ENCODE measurements at places on chromosomes 5 and 9.

DNA sequence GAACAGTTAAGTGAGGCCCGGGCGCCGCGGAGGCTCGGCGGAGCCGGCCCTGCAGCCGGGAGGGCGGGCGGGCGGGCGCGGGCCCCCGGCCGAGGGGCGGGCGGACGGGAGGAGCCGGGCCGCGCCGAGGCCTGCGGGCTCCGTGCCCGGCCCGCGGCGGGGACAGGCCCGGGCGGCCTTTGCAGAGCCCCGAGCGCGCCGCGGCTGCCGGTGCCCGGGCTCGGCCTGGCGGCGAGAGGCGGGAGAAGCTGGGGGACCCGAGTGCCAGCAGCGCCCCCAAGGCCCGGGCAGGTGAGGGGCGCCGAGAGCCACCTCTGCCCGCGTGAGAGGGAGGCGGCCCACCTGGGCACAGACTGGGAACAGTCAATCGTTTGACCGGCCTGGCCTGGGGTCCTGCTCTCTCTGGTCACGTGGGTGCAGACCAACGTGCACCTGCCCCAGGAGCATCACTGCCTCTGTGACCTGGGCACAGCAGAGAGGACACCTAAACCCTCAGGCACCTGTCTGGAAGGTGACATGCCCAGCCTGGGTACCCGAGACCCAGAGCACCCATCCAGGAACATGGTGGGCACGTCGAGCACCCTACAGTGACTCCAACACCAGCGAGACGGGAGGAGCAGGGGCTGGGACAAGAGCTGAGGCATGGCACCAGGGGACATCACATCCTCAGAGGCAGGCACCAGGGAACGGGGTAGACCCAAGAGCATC lies 531 bp downstream of the MVB12B start:
- no peak for DNase-seq

DNA sequence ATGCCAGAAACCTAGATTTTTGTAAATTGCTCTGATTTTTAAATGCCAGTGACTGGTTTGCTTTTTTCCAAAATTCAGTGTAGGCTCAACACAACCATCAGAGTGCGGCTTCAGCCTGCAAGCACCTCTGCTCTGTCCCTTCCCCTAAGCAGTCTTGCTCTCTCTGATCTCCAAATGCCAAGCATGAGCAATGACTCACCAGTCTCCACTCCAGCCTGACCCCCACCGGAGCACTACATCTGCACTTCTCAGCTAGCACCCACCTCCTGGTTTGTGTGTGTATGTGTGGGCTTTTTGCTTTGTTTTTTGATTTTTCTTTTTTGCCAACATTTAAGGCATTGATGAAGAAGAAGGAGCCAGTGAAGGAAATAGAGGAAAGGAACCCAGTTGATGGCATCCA lies 61.4 kb upstream of the ADRA1B start:
- DNase-seq = no peak

DNA sequence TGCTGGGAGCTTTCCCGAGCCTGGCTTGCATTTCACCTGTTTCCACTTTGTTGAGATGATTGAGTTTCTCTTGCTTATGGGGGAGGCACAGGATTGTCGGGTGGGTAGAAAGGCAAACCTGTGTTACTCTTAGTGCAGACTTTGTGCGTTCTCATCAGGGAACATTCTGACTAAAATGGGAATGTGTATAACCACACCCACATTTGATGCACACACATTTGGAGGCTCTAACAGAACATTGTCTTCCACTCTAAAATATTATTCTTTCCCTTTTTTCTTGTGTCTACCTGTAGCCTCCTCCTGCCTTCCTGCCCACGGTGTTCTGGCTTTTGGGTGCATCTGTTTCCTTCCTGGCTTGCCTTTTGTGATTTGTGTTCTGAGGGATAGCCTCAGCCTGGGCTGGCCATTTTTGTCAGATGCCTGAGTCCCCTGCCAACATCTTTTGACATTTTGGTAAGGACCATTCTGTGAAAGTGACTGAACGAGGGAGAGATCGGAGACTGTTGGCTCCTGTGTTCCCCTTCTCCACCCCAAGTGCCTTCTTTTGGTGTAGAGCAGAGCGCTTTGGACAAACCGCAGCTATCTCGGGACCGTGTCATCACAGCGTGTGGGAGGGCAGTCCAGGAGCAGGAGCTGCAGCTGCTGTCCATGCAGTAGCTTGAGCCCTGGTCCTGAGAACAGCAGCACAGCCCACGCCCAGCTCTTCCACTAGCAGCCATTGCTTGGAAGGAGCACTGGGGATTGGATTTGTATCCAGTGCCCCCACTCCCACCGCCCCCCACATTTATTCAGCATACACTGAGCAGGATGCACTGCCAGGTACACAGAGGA lies 101.4 kb downstream of the ARHGAP26 start:
- no peak for DNase-seq

DNA sequence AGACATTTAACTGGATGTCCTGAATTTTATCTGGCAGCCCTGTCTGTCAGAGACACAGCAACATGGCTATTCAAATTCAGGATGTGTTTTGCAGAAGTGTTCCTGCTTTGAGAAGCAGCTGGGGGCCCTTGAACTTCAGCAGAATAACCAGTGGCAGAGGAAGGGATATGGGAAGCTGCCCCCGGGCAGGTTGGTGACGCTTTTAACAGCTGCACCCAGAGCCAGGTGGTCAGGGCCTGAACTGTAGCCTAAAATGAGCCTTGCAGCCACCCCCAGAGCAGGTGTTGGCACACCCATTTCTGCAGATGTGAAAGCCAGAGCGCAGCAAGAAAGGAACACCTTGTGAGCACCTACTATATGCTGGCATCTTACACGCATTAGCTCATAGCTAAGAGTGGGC lies 128.7 kb upstream of the BOD1 start:
- no peak for DNase-seq

- no peak for DNase-seq
These were observed 81.6 kb downstream of the NDUFS4 start for GRCh38 chr5:53642061-53642460.

- DNase-seq = no peak
These were observed 111.5 kb upstream of the ZNF366 start for GRCh38 chr5:72618708-72619107.

DNA sequence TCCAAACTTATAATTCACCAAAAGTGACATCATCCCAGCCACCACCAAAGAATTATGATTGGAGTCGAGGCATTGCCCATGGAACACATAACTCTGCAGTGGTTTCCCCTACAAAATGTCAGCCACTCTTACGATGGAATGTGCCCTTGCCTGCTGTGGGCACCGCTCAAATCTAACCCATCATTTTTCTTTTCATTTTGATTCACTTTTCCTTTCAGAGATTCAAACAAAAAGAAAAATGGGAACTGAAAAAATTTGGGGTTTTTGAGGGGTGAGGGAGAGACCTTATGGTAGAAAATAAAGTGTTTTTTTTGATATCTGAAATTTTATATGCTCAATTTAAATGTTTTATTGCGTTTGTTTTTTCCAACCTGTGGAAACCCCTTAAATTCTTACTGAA lies 28.1 kb downstream of the SMARCA2 start:
- DNase-seq = no peak

DNA sequence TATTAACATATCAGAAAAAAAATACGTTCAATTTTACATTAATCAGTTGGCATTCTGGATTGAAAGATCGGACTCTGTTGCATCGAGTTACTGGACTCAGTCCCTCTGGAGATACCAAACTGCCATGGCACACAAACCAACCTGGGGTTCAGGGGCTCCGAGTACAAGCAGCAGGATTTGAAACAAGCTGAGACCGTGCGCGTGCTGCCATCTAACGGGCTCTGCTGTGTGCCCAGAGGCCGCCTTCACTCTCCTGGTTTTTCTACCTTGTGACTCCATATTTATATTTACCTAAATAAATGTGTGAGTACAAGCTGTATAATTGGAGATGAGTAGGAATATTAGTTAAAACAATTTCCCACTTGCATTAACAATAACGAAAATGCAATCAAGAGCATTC lies 48.2 kb downstream of the ANXA1 start:
- DNase-seq = no peak

GRCh38 chr9:90259311-90260246 lies 383.0 kb downstream of the DIRAS2 start:
- no peak for DNase-seq

Measured in stimulated activated CD8-positive, alpha-beta memory T cell treated with anti-CD3 and anti-CD28 coated beads, Interleukin-4, amount 100 ng/mL, for 4 hours (primary cell).